ENCODE measurements at places on chromosomes 11 and 22.

DNA sequence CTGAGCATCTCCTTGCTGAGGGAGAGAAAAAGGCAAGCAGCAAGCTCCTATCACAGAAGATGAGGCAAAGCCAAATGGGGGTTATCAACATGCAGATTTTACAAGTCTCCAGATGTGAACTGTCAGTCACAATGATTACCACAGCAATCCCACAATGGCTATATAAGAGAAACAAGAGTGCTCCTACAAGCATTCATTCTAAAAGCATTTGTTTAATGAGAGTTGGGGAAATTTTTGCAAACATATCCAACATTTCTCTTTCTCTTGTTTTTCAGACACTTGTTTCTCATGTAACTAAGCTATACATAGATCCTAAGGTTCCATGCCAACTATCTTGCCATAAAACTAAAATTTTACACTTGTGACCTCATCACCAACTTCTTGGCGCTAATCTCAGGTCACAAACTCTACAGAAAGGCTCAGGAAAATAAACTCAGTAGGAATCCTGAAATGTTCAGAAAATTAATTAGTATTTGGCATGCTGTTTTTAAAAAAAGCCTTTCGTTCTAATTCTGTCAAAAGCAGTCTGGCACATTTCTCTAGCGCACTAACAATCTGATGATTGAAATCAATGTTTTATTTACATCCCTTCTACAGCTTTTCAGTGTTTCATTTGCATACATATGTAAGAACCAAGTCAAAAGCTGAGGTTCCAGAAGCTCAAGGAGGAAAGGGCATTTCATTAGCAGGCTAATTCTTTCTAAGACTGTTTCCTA lies 199.5 kb downstream of the TTC28 start:
- no peak for DNase-seq

DNA sequence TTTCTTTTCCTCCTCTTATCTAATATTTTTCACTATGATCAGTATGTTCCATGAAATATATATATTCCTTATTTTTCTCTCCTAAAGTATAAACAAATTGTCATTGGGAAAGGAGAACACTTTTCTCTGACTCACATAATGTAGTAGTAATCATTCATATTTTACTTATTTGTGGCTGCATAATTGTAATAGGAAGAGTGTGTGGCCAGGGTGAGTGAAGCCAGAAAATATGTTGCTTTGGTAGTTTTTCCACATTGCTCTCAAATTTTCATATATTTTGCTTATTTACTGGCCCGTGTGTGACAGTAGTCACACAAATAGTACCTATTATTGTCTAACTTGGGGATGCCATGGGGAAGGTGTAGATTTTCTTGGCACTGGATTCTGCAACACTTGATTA lies 172.1 kb downstream of the DYNC2H1 start:
- no peak for DNase-seq

- DNase-seq: no peak
Observed at GRCh38 chr11:111395081-111395480, 16.0 kb upstream of the POU2AF1 start.

- DNase-seq: no peak
Observed at GRCh38 chr11:34639545-34639944, 18.7 kb downstream of the EHF start.

DNA sequence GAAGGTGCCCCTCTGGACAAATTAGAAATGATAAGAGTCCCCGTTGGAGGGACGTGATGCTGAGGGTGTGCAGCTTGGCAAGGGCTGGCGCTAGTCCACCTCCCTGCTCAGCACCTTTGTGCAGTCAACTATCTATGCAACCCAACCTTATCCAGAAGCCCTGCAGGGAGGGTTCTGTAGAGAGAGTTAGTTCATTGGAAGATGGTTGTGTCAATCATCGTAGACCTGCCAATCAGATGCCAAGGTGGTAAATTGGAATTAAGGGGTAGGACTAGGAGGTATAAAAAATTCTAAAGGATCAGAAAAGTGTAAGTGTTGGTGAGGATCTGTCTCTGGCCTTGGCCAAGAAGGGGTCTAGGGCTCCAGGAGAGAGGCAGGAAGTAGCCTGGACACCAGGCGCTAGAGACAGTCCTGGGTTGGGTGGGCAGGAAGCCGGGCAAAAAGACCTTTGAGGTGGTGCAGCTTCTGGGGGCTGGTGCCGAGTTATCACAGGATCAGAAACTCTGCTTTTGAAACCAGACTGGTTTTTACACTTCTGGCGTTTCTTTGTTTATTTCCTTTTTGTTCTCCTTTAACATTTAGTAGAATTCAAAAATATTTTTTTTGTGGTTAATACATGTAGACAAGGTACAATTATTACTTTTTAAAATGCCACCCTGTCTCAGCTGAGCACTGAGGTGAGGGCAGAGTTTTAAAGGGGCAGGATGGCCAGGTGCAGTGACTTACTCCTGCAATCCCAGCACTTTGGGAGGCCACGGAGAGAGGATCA lies 1.6 kb downstream of the C1QTNF6 start:
- no peak for DNase-seq

DNA sequence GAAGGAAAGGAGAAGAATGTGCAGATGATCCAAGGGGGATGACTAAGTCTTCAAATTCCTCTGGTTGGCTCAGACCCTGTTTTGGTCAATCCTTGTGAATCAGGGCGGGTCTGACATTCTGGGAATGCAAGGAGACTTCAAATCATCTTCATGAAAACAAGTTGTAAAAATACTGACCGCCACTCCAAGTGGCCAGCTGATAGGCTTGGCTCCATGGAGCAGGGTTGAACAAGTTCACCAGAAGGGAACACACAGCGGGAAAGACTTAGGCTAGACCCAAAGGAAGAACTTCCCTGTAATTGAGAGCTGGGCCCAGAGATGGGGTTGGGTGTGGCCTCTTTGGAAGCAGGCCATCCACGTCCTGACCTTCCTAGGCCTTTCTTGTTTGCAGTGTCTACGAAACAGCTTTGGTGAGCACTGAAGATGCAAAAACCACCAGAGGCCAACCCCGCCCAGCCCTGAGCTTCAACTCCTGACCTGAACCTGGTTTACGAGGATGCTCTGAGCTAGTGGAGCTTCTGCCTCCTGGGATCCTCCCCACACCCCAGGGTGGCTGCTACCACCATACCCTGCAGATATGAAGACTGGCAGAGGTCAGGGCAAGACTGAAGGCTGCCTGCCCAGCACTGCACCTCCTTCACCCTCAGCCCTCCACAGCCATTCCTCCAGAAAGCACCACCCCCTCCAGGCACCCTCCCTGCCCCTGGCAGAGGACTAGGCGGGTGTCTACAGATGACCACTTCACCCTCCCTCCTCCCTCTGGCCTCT lies 26.1 kb downstream of the GDPD5 start:
- peak; percentile 99 for DNase-seq

GRCh38 chr22:47816863-47817210 lies 1054.4 kb downstream of the TBC1D22A start:
- no peak for DNase-seq

- DNase-seq: no peak
Observed at GRCh38 chr11:16276251-16276650, 80.1 kb downstream of the SOX6 start.

DNA sequence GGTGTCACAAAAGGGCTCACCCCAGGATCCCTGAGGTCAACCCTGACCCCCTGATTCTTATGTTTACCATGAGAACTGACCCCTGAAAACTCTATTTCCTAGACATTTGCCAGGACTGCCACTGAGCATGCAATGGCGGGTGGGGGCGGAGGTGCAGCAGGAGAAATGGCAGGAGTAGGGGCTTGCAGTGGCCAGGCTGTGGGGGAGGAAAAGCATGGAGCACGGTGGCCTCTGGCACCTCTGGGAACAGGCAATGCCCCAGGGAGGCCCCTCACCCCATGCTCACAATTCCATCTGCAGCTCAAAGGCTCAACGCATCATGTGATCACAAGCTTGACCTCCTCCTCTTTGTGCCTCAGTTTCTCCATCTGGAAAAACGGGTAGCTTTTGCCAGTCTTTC lies 46.5 kb upstream of the FGF3 start:
- DNase-seq: no peak

DNA sequence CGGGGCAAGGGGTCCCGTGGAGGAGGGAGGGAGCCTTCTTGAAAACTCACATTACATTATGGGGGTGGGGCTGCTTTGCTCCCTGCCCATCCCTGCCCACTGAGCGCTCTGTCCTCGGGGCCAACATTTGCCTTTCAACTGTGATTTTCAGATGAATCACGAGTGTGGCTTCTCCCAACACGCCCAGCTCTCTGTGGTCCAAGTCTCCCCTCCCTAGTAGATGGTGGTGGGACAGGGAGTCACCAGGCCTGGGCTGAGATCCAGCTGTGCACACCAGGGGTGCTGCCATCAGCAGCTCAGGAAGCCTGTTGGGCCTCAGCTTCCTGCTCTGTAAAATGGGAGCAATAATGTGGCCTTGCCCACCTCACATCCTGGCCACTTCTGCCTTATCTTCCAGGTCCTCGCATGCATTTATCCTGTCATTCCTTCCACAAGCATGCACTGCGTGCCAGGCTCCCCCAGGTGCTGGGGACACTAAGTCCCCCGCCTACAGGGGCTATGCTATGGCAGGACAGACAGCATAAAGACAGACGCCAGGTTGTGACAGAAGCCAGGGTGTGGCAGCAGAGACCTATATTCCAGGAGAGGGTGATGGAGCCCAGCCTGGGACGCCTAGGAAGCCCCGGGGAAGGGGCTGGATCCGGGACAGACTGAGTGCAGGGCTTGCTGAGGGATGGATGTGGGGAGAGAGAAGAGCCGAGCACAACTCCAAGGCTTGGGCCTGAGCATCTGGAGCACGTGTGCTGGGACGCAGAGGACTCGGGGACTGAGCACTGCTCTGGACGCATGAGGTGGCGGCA lies 30.5 kb downstream of the NFAM1 start:
- no peak for DNase-seq

GRCh38 chr11:19555266-19555665 lies 157.4 kb upstream of the NAV2 start:
- DNase-seq: no peak

GRCh38 chr11:36342327-36342726 lies 46.2 kb downstream of the PRR5L start:
- DNase-seq: no peak

DNA sequence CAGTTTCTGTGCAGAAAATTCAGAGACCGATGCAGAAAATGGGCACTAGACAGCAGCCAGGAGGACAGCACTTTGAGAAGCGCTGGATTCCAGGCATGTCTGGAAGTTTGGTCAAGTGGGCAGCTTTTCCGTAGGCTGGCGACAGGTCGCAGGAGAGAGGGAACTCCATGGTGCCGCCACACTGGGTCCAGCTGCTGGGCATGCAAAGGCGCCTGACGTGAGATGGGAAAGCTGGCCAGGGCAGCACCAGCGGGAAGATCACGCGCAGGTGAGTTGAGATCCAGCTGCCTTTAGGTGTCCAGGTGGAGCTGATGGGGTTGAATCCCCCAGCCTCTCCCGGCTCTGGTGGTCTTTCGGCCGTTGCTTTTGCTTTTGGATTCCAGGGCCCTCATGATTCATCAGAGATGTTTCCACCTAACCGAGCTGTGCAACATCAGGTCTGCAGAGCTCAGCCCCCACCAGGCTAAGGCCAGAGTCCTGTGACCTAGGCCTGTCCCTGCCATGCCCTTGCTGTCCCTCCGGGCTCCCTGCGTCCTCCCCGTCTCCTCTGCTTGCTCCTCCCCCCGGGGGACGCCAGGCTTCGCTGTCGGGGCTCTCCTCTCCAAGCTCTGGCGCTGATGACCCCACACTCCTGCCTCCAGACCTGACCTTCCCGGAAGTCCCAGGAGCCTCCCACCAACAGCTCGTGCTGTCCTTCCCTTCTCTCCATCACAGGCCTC lies 1001.7 kb downstream of the BRD1 start:
- DNase-seq: no peak

DNA sequence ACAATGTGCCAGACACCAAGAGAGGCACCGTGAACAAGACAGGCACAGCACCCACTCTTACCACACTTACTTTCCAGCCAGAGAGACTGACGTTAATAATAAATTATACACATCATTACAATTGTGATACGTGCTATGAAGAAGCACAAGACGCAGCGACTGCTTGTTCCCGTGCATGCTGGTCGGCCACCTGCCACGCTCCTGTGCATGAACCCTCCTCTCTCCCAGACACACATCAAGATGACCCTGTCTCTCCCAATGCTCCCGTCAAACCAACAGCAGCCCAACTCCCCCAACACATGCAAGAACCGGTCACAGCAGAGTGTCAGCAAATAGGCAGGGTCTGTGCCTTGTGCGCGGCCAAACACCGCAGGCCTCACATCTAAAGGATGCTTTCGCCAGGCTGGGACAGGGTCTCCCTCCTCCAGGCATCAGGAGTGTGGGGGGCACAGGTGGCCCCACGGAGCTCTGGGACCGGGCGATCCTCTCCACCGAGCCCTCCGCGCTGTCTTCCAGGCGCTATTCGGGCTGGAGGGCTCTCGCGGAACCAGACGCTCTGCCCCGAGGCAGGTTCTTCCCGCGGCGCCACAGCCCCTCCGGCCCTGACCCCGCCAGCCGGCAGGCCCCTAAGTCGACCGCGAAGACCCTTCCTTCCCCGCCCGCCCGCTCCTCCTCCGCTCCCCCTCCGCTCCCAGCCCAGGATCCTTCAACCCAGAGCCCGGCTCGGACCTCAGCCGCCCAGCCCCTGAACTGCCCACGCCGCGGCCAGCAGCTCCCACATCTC lies 533 bp downstream of the SERGEF start:
- no peak for DNase-seq

- no peak for DNase-seq
Observed at GRCh38 chr11:44761551-44761961, 34.8 kb downstream of the TSPAN18 start.

DNA sequence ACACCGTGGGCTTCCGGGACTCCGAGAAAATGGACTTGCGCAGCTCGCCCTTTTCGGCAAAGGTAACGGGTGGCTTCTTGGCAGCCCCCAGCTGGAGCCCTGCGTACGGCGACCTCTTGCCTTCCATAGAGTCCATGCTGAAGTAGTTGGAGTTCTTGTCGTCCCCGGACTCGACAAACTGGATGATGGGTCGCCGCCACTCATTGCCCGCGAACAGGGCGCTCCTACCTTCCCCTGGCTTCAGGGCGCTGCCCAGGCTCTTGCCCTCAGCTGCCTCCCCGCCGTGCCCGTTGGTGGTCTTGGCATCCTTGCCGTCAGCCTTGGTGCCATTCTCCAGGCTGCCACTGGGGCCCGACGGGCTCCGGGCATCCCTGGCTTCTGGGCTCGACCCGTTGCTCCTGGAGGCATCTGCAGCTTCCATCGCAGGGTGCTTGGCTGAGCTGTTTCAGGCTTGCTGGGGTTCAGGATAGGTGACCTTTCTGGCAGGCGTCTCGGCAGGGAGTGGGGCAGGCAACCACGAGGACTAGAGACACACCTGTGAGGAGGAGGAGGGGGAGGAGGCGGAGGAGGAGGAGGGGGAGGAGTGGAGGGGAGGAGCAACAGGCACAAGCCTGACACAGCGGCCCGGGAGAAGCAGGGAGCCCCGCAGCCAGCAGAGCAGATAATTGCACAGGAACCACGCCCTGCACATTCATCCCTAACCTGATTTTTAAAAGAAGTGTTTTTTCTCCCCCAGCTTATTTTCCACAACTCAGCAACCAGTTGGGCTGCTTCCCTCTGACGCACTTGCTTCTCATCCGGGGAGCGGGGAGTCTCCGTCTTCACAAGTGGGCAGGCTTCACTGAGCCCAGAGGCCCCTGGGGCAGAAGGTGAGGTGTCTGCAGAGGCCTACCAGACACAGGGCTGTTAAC lies at the start of gene TRIM29:
TSS of gene TRIM29 (minus strand) at position 503 of the 911 bp plus-strand sequence. CDS start at position 421, 82 bp downstream.
- no peak for DNase-seq

- no peak for DNase-seq
Observed at GRCh38 chr11:19519912-19520641, 192.6 kb upstream of the NAV2 start.

- no peak for DNase-seq
Observed at GRCh38 chr11:73260127-73260457, 12.0 kb upstream of the P2RY6 start.

- DNase-seq: no peak
Observed at GRCh38 chr22:48803948-48804810, 1023.5 kb downstream of the BRD1 start.

- no peak for DNase-seq
Observed at GRCh38 chr22:49994361-49995040, 18.1 kb downstream of the IL17REL start.

Data from GM04503 (cell line).